Subcutaneous adipose tissue (tissue), 4 donors: ENCODE measurements at places on chromosomes 12 and 14. TPM values are rescaled to one million over a fixed set of nuclear protein-coding genes. Genes with fewer than 3 reads are reported as not detected.

Gene KLHL33
- 0.16 TPM for total RNA-seq

Gene PROX2
- not detected for total RNA-seq

Gene ALX1
- total RNA-seq: 0.44 TPM

Gene TOGARAM1
- total RNA-seq: 33.3 TPM

Gene TAS2R7
- not detected for total RNA-seq

Gene SERPINA3
- 4.9 TPM for total RNA-seq

Gene GLIPR1L1
- total RNA-seq: not detected

Gene ISM2
- total RNA-seq: not detected

Gene PTPN21
- total RNA-seq: 24.3 TPM

Gene SPX
- 51.7 TPM for total RNA-seq

Gene TAS2R19
- 8.8 TPM for total RNA-seq

Gene YY1
- 46.7 TPM for total RNA-seq

Gene RTL1
- not detected for total RNA-seq
